NCI-H446 treated with DMSO at 0.1 percent for 48 hours (cell line): ENCODE measurements at places on chromosomes 2 and 18.

GRCh38 chr2:231133365-231134099 is 8.7 kb upstream of the HTR2B start:
- no peak for DNase-seq

DNA sequence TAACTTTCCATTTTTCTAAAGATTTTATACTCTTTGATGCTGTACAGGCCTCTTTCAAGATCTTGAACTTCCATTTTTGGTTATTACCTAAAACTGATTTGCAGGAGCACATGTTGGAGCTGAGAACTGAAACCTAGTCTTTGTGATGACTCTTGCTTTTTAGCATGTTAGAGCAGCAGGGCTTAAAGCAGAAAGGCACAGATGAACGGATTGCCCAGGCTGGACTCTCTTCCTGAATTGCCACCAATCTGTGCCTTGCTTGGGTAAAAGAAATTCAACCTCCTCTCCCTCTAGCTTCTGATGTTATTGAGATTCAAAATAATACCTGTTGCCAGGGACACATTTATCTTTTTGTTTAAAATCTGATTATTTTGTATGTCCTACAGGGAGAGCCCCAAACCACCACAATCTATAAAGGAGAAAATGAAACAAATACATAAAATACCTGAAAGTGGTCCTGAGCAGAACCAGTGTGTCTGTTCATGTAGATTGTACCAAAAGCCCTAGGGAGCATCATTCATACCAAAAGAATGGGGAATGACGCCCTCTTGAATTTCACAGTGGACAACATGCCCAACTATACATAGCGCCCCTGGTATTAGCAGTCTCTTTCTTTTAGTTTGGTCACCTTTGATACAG is 277.0 kb upstream of the MAP2 start:
- DNase-seq: no peak

- no peak for DNase-seq
Measured at GRCh38 chr2:205386109-205386508, 296.2 kb upstream of the NRP2 start.

DNA sequence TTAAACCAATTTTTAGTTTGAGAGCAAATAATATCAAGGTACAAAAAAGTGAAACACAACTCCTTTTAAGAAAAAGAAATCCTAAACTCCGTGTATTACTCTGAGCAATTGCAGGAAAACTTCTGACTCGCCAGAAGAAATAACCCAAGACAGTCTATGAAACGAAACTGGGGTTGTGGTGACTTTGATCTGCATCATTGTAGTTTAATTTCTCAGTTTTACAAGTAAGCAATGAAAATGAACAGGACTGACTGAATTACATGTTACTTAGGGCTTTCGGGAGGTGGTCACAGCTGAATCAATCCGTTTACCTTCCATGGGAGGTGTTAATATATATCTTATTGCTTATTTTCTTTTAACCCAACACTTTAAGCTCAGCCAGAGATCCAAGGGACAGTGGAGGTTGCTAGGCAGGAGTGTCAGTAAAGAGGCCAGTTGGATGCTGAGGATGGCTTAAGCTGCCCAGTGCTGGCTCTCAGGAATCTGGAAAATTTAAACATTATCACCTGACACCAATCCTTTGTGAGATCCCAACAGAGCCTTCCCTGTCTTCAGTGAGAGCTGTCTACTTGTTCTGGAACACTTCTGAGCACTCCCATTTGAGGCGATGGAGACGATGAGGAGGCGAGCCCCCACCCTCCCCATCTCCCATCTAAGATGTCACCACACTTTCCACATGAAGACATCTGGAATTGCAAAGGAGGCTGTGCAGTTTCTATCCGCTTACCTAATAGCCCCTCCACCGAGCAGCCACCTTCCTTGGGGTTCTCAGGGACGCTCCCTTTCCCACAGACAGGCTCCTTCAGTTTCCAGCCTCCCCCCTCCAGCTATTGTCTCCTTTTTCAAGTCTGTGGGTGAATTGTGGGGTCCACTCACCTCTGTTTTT is 3.6 kb upstream of the RAB31 start:
- no peak for DNase-seq

DNA sequence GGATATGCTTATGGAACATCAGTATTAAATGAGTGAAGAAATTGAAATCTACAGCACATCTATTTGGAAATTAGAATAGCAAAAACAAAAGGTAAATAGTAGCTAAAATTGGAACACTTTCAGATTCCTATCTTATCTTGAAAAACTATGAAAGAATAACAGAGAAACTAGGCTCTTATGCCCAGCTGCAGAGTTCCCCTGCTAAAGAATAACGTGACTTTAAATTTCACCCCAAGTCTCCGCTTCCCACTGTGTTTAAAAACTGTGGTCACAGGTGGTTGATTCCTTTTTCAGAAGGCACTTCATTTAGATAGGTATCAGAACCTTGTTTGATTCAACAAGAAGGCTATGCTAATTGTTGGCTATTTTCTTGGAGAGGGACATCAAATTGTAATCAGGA is 30.1 kb downstream of the ARHGAP28 start:
- no peak for DNase-seq

GRCh38 chr2:190637281-190637734 is 11.6 kb upstream of the NAB1 start:
- DNase-seq: no peak

GRCh38 chr2:156399950-156400705 is 36.1 kb upstream of the GPD2 start:
- DNase-seq: peak; percentile 66

DNA sequence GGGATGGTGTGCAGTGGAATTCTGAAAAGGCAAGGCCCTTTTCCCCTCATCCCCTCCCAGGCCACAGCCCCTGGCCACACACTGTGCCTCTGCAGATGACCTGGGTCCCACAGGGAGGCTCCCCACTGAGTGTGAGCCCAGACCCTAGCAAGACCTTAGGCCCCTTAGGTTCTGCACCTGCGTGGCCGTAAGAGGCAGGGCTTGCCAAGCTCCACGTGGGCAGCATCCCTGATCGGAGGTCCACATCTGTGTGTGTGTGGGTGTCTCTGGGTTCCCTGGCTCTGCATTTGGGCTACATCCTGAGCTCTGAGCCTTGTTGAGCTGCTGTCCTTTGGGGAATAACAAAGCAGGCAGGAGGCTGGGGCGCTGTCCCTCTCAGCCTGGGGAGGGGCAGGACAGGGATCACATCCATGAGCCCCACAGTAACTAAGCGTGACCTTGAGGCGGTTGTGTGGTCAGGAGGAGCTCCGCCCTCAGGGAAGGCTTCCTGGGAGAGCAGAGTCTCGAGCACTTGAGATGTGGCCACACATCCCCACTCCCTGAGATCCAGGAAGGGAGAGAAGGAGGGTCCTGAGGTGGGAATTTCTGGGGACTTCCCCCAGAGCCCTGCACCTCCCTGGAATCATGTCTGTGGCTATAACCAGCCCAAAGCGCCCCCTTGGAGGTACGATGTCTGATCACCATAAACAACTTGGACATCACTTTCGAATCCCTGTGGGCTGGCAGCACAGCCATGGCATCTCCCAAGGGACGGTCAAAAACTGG is 84.8 kb downstream of the STPG4 start:
- no peak for DNase-seq

DNA sequence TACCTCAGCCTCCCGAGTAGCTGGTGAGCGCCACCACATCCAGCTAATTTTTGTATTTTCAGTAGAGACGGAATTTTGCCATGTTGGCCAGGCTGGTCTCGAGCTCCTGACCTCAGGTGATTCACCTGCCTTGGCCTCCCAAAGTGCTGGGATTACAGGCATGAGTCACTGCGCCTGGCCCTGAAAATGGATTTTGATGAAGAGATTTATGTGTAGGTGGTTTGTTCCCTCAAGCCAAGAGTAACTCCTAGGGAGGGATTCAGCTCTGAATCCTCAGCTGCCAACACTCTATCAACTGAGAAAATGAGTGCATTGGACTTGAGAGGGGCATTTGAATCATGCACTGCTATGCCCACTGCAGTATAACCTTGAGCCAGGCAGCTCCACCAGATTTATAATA is 17.5 kb upstream of the LIPG start:
- no peak for DNase-seq

DNA sequence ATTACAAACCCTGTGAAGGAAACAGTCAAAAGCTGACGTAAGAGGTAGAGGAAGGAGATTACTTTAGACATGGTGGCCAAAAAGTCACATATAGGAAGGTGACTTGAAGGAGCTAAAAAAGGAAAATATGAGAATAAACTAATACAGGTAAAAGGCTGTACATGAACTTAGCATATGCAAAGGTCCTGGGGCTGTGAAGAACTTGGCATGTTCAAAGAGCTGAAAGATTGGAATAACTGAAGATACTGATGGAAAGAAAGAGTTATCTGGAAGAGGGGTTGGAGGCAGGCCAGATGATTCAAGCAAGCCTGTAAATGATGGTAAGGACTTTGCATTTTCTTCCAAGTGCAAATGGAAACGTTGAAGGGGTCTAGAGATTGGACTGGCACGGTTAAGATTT is 13.2 kb downstream of the IL36A start:
- DNase-seq: no peak

DNA sequence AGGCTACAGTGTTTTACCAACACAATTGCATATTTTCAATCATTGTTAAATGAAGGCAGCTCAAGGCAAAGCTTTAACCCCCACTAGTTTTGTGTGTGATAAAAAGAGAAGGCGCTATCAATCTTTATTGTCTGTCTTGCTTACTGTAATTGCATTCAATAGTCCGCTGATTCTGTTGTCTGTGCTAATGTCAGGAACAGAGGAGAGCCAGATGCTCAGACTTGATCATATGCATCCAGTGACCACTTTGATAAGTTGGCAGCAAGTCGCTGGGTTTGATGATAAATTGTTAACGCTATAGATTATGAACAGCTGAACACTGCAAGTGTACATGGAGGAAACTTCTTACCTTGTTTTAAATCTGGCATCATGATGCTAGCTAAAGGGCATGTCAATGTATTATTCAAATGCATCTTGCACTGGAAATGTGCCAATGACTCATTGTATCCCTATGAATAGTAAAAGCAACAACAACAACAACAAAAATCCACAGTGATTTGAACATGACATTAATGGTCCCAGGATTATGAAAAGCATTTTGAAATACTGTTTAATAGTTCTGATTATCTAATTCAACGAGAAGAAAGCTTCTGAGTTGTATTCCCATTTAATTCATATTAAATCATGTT is 423.5 kb upstream of the FANCL start:
- no peak for DNase-seq

- DNase-seq: no peak
Measured at GRCh38 chr2:222945887-222946286, 85.1 kb downstream of the ACSL3 start.

DNA sequence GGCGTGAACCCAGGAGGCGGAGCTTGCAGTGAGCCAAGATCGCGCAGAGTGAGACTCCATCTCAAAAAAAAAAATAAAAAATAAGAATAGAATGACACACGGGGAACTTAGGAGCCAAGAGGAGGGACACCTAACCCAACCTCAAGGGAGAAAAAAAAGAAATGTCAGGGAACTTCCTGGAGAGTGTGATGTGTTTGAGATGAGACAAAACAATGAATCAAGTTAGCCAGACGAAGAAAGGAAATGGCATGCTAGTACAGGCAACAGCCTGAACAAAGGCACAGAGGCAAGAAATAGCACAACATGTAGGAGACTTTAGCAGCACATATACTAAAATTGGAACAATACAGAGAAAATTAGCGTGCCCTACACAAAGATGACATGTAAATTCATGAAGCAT is 36.7 kb upstream of the PAPOLG start:
- DNase-seq: no peak

GRCh38 chr2:121360566-121361300 is 75.7 kb upstream of the TFCP2L1 start:
- DNase-seq: no peak

- peak; percentile 77 for DNase-seq
Measured at GRCh38 chr2:207437524-207438143, 92.1 kb upstream of the CREB1 start.

DNA sequence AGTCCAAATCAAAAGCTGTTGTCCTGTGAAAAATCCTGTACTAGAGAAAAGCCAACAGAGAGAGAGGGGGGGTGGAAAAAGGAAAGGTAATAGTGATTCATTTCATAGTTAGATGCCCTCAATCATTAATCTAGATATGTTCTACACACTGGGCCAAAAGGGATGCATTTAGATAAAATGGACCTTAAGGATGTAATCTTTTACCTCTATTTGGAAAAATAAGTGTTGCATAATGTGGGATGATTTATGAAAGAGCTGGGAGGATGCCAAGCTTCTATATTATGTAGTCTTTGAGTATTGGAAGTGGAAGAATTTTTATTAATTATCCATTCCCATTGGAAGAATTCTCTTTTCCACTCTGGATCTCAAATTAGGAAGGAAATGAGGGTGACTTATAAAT is 480.5 kb upstream of the ZEB2 start:
- DNase-seq: no peak

- no peak for DNase-seq
Measured at GRCh38 chr2:206158563-206159345, 490 bp downstream of the NDUFS1 start.

DNA sequence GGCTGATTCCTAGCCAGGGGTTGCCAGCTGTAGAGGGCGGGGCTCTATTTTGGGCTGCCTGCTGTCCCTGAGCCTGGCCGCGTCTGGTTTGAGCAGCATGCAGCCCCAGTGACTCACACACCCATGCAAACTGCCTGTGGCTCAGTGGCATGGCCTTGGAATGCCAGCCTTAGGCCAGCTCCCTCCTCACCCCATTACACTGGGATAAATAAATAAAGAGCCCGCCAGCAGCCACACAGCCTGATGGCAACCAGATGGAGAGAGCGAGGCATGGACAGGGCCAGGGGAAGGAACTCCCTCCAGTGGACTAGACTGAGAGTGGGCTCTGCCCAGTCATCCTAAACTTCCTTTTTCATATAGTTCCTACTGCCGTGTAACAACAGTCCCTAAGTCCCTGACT is 18.3 kb downstream of the NHEJ1 start:
- peak; percentile 9 for DNase-seq

DNA sequence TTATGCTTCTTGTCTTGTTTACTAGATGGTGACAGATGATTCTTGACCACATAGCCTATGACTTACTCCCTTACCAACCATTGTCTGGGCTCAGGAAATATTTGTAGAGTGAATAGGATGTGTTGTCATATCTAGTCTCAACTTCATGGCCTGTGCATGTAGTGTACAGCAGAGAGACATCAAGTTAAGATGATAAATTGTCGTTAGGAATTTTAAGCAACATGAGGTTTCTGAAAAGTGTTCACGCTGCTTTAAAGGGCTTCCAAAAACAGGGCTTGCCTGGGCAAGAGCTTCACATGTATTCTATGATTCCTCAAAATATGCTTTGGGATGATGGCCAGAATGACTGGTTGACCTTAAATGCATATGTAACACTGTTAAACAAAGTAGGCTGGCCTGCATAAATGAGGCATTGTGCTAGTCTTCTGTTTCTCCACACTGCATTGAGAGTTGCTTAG is 424.0 kb downstream of the RND3 start:
- DNase-seq: peak; percentile 6

- DNase-seq: no peak
Measured at GRCh38 chr18:1246827-1247226, 342.2 kb downstream of the ADCYAP1 start.

- DNase-seq: no peak
Measured at GRCh38 chr2:164436131-164436530, 185.2 kb downstream of the GRB14 start.

GRCh38 chr2:170087413-170087793 is 90.5 kb upstream of the MYO3B start:
- peak; percentile 77 for DNase-seq

GRCh38 chr2:57516698-57517340 is 529.8 kb upstream of the VRK2 start:
- peak; percentile 40 for DNase-seq
